ENCODE measurements at places on chromosomes 4 and X.
A peak's percentile ranks its signal among the peaks of the same experiment; 100 is the strongest.

DNA sequence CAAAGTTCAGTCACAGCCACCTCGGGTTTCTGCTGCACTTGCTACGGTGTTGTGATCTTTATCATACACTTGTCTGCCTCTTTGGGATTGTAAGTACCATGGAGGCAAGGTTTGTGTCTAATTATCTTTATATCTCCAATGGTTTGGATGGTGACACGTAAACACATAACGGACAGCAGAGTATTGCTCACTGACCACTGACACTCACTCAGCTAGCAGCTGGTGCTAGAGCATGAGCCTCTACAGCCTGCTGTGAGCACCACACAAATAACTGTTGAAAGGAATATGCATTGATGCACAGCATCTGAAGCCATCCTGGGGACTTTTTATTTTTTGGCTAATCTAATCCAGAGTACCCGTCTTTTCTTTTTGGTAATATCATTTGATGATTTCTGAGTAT is 156.0 kb downstream of the DCLK2 start:
- peak; percentile 71 for DNase-seq

GRCh38 chr4:81052119-81053068 is 21.9 kb downstream of the BMP3 start:
- peak; percentile 61 for DNase-seq

- no peak for DNase-seq
Observed at GRCh38 chr4:165628572-165628971, 244.5 kb upstream of the TLL1 start.

- no peak for DNase-seq
Observed at GRCh38 chrX:39144323-39144722, 343.1 kb downstream of the MID1IP1 start.

GRCh38 chrX:79035421-79035820 is 90.2 kb downstream of the P2RY10 start:
- no peak for DNase-seq

DNA sequence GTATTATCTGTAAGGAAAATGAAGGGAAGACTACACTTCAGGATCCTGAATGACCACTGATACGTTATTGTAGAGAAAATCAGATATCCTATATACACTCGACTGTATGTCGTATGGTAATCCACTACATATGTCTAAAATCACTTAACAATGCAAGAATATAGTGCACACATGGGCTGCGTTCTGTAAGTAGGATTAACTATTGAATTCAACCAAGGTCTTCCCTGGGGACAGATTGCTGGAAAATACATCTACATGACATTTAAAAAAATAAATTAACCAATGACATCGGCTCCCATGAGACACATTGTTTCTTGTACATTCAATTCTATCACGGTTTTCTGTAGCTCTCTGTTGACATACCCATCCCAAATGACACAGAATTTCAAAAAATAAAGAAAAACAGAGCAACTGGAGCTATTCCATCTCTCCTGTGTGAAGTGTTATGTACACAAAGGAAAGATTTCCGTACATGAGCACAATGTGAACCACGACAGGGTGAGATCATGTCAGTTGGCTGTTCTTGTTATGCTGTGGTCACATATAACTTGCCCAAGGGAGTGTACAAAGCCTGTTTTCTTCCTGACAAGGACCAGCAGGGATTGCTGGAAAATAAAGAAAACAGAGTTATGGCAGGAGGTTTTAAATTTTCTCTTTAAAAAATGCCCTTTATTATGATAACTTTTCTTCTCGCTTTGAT is 6.1 kb downstream of the ENOX2 start:
- DNase-seq = no peak

DNA sequence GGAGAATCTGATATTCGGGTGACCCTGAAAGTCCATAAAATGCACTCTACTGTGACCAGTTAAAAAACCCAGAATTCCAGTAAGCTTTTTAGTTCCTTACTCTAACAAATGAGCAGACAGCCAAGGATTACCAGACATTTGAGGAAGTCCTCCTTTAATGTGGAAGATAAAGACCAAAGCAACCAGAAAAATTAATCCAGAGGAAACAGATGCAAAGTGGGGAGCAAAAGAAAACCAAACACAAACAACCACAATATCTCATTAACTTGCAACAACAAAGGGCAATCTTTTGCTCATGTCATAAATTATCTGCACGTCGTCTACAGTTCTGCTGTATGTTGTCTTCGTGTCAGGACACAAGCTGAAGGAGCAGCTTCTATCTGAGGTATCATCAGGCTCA is 164.4 kb downstream of the PJA1 start:
- DNase-seq = no peak

DNA sequence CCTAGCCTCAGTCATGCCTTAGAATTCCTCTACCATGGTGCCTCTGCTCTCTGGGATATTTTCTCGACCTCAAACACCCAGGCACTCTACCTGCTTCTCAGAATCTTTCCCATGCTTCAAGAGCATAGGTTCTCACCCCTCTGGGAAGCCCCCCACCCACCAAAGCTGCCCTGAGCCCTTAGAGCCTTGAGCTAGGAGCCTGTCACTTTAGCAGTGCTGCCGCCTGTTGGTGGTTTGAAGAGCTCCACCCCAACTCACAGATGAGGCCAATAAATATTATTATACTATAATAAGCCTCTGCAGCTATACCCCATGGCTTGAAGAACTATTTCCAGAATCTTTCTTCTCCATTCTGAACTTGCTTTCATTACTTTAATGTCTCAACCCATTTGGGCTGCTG is 109.7 kb downstream of the RTL5 start:
- peak; percentile 33 for DNase-seq

DNA sequence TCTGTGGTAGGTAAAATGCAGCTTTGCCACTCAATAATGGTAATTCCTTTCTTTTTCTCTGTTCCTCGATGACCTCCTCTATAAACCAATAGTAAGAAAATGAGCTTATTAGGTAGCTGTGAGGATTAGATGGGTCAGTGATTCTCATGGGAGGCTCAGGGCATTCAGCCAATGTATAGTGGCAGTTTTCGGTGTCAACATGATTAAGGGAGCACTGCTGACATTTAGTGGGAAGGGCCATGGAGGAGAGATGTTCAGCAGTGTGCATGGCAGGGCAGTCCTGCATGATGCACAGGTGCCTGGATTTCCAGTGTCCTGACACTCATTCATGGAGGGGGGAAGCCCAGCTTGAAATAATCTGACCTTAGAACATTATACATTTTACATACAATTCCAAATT is 232.8 kb downstream of the PDGFC start:
- DNase-seq = no peak

GRCh38 chr4:67871867-67872266 is 11.9 kb downstream of the TMPRSS11D start:
- peak; percentile 72 for DNase-seq

- peak; percentile 24 for DNase-seq
Observed at GRCh38 chrX:56728752-56729151, 291 bp upstream of the NBDY start.

DNA sequence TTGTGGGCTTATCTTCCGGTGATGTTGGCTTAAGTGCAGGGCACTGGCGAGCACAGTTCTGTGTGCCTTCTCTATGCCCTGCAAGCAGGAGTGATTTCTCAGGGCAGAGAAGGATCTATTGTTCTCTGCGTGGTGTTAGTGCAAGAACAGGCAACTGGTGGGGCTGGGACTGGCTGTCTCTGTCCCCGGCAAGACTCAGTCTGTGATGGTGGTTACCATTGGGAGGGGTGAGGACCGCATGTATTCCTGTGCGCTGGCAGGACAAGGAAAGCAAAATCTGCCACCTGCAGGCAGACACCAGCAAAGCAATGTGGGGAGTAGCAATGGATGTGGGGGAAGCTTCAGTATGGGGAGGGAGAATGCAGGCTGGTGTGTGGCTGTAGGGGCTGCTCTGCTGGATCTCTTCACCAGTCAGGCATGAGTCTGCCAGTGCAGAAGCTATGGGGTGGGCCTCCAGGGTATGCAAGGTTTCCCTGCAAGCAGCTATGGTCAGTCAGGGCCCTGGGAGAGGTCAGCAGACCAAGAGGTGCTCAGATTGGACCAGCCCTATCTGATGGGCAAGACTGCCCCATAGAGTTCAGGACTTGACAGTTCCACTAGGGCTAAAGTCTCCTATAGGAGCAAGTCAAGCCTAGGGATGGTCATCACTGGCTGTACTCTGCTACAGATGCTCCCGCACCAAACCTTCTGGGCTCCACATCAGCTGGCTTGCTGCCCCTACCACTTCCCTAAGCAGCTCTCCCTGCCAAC is 16.8 kb downstream of the PF4 start:
- peak; percentile 18 for DNase-seq

DNA sequence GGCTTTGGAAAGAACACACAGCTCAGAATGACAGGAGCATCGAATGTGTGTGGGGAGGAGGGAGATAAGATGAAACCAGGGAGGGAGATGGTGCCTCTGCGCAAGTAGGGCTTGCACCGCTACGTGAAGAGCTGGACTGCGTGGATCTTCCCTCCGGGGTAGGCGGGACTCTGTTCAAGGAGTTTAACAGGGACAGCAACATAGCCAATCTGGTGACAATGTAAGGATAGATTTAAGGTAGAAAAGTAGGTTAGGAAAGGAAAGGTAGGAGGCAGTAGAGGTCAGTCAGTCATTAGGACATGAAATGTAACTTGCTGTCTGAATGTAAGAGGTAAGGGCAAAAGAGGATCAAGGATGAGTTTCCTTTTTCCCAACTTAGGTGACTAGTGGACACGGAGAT is 152.5 kb downstream of the DCTD start:
- no peak for DNase-seq

GRCh38 chr4:95957054-95957453 is 117.2 kb downstream of the PDHA2 start:
- DNase-seq = no peak

- peak; percentile 65 for DNase-seq
Observed at GRCh38 chrX:119407681-119408080, 8.5 kb downstream of the SLC25A43 start.

DNA sequence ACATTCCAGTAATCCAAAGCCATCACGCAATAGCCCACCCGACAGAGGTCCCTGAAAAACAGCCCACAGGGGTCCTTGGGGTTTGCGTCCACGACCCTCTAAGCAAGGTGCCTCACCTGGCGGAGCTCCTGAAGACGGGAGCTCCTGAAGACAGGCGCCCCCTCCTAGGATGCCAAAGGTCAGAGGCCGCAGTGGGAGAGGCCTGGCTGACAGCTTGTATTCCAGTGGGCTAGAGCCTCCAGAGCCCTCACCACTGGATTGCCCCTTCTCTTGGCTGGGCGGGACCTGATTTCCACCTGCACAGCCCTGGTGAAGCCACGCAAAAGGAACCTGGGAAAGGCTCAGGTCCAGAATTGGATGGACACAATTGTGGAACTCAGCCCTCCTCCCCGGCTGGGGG is 29.7 kb upstream of the WFS1 start:
- no peak for DNase-seq

DNA sequence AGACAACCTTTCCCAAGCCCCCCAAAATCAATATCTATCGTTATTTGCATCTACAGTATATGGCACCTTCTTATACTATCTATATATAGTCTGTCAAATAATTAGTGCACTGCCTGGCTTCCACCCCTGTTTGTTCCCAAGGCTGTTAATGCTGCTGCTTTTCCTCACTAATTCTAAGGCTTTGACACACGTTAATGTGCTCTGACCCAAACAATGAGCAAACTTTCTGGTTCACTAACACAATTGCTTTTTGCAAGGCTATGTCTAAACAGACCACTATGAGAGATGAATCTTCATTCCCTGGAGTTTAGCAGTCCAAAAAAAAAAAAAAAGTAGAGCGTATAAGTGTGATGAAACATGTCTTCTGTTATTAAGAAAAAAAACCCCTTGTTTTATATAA is 360.9 kb upstream of the AGA start:
- no peak for DNase-seq

DNA sequence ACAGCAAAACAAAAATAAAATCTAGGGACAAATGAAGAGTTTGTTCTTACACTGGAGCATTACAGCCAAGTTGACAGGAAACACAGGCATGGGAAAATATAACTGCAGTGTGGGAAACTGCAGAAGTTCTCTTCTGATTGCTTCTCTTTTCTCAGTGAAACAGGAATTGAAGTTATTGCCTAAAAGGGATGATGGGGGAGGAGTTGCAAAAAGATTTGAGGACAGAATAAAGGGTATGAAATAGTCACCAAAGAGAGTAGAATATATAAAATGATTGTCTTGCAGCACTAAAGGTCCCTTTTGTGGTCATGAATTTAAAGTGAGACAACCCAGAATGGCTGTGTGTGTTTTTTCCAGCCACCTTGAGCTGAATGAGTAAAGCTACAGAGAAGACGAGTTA is 103.7 kb downstream of the JADE1 start:
- no peak for DNase-seq

GRCh38 chrX:43969504-43970501 is 3.4 kb downstream of the NDP start:
- DNase-seq = peak; percentile 70

DNA sequence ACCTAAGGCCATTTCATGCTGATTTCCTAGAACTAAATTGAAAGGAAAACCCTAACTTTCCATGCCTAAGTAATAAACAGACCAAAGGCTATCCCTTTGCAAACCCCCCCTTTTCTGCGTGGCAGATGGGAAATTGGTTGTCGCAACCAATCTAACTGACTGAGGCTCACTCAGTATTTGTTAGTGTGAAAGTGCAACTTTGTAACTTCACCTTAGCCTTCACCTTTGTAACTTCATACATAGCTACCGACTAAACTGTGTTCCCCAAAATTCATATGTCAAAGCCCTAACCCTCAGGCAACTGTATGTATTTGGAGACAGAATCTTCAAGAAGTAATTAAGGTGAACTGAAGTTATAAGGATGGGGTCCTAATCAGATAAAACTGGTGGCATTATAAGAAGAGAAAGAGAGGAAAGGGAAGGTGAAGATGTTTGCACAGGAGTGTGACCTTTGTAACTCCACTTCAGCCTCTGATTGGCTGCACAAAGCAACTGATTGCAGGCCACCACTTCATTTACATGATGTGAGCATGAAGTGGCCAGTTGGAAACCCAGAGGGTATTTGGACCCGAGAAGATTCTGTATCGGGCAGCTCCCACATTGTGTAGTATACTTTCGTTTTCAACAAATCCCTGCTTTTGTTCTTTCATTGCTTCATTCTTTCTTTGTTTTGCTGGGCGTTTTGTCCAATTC is 4.9 kb upstream of the TMEM33 start:
- DNase-seq = no peak

DNA sequence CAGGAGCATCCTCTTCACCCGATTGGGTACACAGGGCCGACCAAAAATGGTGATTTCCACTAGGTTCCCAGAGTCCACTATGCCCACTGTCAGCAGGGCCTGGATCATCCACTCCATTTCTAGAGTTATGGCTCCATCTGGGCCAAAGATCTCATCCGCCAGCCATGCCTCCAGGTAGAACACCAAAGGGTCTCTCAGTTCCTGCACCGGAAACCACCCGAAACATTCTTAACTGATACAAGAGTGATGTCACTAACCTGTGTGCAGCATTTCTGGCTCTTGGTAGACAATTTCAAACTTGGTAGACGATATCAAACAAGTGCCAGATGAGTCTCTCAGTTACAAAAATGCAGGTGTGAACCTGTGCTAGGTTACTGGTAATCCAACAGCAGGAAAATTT is 306.1 kb downstream of the BCOR start:
- DNase-seq = no peak

GRCh38 chr4:182533964-182534363 is 290.8 kb downstream of the TENM3 start:
- DNase-seq = peak; percentile 71

- no peak for DNase-seq
Observed at GRCh38 chrX:155956649-155957048, 40.8 kb upstream of the IL9R start.
